ENCODE measurements at places on chromosomes 7 and 10.
A peak's percentile ranks its signal among the peaks of the same experiment; 100 is the strongest.

GRCh38 chr10:129694691-129695243 lies 227.7 kb downstream of the MGMT start:
- DNase-seq: peak; percentile 90

DNA sequence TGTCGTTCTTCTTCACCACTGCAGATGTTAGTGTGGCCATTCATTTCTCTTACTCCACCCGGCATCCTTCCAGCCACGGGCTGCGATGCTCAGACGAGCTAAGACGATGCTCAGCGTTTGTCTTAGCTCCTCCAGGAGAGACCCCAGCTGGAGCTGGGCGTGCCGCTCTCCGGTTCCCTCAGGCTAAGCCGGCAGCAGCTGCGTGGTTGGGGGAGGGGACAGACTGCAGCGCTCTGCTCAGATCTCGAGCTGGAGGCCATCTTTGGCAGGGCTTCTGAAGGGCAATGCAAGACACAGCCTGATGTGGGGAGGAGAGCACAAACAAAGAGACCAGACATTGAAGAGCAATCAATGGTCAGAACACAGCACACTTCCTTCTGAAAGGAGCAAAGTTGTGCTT lies 4.8 kb downstream of the INA start:
- DNase-seq: peak; percentile 83

DNA sequence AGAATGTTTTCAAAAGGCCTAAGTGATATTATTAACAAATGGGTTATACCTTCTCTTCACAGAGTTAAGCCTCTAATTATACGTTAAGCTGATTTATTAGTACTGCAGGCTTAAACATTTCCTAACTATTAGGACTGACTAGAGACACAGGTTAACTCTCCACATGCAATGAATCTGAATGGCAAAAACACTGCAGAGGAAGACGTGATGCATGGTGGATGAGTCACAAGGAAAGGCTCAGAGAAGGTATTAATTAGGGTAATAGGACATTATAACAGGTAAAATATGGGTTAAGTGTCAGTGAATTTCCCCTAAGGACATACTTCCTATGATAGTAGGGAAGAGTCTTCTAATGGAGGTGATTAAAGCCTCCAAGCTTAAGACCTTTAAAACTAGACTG lies 24.7 kb upstream of the SEM1 start:
- DNase-seq: no peak

DNA sequence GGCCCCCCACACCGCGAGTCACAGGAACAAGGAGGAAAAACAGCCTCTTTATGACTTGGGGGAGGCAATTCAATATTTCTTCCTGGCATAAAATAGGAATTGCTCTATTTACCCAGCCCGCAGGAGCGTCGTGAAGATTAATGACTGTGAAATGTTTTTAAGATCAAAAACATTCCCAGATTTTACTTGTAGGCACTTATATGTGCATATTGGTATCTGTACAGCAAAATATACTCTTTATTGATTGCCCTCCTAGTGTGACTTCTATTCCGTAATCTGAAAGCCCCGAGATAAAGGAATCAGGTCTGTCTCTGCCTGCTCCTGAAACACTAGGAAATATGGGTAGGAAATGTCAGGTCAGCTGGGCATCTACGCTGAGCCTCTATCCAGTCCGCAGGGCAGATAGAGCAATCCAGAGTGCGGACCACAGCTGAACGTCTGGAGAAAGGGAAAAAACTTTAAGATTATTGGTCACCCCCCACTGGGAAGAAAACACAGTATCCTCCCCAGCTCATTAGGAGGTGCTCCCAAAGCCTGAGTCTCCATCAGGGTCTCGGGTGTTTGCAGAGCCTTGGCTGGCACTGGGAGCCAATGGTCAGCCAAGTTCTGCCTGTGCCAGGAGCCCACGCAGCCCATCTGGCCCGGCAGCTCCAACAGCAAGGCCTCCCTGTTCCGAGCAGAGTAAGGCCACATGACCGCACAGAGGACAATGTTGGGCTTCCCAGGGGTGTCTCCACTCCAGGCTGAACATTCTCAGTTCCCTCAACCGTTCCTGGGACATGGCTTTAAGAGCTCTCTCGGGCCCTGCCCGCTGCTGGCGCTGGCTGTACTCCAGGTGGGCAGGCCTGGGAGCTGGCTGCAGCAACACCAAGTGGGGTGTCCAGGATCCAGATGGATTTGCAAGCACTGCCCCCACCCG lies 7.7 kb downstream of the CTBP2 start:
- peak; percentile 75 for DNase-seq

- no peak for DNase-seq
These were observed 212.6 kb downstream of the CHCHD3 start for GRCh38 chr7:132869166-132869861.

DNA sequence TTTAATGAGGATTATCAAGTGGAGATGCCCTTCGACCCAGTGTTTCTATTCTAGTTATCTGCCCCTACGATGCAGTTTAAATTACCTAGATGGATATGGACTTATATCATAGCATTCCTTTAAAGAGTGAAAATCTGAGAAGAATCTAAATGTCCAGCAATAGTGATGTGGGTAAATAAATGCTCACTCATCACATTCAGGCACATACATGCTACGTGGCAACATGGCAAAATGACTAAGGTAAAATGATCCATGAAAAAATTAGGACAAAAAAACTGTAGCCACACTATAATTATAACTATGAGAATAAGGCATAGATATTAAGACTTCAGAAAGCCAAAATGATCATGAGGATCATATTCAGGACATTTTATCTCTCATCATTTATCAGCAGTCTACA lies 82.4 kb upstream of the PDE1C start:
- DNase-seq: no peak

DNA sequence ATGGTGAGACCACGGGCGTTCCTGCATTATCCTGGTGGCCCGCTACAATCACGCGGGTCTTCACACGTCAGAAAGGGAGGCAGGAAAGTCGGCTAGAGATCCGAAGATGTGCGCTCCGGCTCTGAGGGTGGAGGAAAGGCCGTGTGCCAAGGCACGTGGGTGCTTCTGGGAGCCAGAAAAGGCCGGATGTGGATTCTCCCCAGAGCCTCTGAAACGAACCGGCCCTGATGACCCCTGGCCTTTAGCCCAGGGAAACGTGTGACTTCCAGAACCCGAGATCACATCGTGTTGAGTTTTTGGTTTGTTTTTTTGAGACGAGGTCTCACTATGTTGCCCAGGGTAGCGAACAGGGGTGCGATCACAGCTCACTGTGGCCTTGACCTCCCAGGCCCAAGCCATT lies 244.2 kb downstream of the ELFN1 start:
- no peak for DNase-seq

DNA sequence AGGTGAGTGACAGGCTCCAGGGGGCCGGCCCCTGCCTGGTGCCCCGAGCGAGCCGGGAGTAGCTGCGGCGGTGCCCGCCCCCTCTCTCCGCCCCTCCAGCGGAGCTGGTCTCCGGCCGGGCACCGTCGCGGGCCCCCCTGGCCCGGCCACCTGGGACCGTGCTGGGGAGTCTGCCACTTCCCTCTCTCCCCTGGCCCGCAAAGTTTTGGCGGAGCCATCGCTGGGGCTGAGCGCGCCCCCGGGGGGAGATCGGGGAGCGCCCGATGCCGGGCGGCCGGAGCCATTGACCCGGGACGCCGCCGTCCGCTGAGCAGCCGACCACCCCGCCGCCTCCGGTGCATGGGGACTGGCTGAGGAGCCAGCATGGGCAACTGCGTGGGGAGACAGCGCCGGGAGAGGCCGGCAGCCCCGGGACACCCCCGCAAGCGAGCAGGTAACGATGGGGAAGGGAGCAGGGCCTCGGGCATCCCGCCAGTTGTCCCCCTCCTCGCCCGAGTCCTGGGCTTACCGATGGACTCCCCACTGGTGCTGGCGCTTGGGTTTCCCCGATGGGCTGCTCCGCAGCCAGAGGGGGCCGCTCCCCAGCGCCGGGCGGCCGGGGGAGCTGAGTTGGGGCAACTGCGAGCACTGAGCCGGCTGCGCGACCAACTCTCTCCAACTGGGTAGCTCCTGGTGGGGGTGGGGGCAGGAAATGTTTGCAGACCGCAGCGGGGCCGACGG lies at the start of gene UBTD1:
TSS of gene UBTD1 (plus strand) at position 84 of the 720 bp plus-strand sequence. CDS start at position 364, 280 bp downstream.
- DNase-seq: peak; percentile 39

DNA sequence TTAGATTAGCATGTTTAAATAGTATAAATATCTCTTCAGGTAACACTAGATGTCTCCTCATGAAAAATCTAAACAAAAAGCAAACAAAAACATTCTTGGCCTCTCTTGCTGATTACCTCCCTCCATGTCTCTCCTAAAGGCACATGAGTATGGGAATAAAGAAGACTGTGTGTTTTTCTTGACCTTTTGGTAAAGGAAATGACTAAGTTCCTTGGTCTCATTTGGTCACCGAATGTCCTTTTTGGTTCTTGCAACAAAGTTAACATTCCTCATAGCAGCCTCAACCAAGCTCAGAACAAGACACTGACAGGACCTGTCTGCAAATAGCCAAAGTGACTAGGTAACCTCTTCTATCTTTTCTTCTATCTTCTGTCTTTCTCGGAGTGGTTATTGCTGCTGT lies 35.5 kb downstream of the POM121L12 start:
- no peak for DNase-seq

DNA sequence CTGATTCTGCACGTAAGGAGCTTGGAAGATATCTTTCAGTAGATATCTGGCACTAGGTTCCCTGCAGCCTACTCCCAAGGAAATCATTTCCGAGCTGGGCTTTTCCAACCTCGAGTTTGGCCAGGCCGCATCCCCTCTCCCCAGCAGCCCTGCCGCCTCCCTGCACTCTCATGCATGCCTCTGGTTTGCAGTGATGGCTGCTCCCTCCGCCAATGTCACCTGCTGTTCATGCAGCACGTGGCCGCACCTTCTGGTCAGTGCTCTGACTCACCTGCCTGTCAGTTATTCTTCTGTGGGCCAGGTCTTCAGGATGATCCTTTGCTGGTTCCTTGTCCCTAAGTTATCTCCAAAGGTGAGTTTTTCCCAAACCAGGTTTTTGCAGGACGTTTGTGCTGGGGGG lies 50.6 kb upstream of the RASGEF1A start:
- no peak for DNase-seq

DNA sequence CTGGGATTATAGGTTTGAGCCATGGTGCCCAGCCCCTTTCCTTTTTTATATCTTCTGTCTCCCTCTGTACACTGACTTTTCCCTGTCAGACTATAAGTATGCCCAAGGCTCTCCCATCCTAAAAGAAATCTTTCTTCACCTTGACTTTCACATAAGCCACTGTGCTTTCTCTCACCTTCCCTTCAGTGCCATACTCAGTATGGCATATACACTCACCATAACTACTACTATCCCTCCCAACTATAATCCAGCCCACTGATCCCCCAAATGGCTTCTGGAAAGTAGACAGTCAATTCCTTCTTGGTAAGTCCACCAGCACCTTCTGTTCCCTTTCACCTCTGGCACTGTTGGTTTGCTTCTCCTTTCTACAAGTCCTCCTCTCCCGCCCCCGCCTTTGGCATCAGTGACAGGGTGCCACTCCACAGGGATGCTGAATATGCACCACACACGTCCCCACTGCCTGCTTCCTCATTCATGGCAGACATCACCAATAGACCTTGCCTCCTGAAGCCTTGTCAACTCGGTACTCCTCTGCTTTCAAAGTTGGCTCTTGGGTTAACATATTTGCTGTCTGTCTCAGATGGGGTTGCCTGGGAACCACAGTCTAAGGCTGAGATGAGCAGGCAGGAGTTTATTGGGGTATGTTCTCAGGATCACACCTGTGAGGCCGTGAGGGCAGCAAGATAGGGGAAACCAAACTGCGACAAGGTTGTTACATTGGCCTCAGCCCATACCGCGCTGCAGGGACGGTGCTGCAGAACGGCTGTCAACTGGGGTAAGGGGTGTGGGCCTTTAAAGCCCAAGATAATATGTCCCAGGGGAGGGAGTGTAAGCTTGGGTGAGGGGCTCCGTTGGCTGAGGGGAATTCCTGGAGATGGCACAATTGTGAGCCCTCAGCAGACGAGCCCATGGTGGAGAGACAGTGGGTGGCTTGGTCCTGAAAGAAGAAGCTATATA lies 7.2 kb upstream of the PSAP start:
- DNase-seq: no peak

DNA sequence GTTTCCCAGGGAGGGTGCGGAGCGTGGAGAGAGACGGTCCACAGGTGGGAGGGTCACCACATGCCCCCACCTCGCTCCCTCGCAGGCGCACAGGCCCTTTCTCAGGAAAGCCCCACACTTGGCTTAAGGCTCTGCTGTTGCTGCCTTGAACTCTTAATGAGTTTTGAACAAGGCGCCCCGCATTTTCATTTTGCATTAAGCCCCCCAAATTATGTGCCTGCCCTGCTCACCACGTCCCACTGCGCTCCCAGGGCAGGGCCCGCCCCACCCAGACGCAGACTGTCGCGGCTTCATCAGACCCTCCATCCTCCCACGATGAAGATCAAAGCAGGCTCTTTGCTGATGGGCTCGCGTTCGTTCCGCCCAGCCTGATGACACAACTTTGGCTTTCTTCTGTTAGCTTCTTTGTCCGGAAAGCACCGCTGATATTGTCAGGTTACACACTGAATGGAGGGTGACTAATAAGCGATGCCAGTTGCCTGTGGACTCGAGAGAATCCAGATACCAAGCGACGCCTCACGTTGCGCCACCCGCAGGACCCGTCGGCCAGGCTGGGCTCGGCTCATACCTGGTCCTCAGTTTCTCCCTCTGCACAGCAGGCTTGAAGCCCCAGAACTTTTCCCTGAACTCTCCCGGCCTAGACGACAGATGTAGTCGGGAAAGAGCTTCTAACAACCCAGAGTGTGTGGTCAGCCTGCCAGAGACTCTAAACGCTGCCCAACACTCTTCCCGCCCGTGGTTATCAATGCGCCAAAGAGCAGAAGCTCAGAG lies 9.5 kb downstream of the CALML3 start:
- DNase-seq: no peak

DNA sequence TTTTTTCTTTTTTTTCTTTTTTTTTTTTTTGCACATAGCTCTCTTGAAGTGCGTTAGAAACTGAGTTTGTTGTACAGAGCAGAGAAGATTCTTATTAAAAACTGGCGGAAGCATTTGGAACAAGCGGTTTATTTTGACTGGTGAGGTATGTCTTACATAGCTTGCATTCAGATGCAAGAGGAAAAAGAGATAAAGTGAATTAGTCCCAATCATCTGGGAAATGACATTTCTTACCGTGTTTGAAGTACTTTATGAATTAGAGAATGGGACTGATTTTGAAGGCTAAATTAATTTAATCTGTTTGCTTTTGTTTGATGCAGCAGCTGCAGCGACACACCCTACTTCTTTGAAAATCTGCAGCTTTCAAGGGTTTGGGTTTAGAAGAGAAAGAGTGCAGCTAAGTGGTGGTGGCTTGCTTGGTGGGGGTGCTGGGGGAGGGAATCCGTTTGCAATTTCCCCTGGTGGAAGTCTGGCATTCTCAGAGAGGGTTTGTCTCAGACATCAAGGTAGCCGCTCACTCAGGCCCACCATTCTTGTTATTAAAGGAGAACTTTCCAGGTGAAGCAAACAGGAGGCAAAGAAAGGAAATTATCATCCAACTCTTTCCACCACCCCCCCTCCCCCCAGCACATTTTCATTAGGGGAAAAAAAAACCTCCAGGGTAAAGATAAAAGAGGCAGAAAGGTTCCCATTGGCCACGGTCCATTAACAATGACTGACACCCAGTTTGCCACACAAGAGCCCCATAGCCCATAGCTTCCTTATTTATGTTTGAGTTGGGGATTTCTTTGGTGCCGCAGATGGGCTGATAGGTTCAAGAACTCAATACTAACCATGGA lies 231.7 kb downstream of the SKIDA1 start:
- DNase-seq: no peak

All from stomach (tissue), 19 donors.